ENCODE measurements at places on chromosomes 6 and 20.

- DNase-seq = no peak
These were observed 11.2 kb upstream of the TTK start for GRCh38 chr6:79993012-79993910.

DNA sequence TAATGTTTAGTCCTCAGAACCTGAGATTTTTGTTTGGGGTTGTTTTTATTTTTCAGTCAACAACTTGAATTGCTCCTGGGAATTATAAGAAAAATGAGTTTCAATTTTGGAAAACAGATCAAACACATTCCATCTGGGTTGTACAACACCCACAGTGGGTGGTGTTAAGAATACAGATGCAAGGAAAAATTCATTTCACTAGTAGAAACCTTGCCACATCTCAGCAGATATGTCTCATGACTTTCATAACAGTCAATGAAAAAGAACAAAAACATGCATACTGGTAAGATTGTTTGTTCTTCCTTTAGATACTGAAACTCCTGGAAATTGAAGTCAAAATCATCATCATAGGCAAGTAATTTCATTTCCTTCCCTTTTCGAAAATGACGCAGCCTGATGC lies 78.9 kb downstream of the MOXD1 start:
- no peak for DNase-seq

GRCh38 chr6:124590001-124590400 lies 372.2 kb upstream of the RNF217 start:
- no peak for DNase-seq

DNA sequence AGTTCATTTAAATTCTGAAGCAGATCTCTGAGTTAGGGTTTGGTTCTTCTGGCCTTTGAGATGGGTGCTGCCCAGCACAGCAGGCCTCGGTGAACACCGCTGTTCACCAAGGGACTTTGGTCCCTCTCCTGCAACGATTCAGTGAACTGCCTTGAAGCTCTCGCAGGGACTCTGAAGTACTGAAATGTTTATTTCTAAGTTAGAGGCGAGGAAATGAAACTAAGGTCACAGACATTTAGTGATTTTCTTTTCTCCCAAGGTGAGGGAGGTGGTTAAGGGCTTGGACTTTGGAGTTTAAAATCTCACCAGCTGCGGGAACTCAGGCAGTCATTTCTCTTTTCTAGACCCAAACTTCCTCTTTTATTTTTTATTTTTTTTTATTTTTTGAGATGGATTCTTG lies 26.2 kb downstream of the E2F3 start:
- no peak for DNase-seq

DNA sequence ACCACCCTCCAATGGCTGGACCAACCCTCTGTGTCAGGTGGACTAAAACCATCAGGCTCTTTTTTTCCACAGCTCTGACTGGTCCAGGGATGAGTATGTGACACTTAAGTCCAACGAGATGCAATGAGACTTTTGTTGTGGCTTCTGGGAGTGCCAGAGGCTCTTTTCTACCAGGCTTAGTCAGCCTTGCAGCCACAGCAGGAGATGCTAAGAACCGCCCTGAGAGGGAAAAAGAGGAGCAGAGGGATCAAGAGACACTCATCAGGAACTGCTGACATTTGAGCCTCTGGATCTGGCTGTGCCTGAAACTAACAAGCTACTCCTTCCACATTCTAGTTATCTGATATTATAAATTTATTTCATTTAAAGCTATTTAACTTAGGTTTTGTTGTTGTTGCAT lies 270.9 kb upstream of the SULF2 start:
- DNase-seq = no peak

GRCh38 chr6:135073217-135073616 lies 18.6 kb upstream of the HBS1L start:
- DNase-seq = no peak

- DNase-seq = no peak
These were observed 126.9 kb downstream of the MRPL14 start for GRCh38 chr6:44000164-44000842.

GRCh38 chr20:47991875-47992488 lies 206.7 kb upstream of the SULF2 start:
- peak; percentile 16 for DNase-seq

GRCh38 chr6:163354085-163354484 lies 60.4 kb upstream of the QKI start:
- no peak for DNase-seq

DNA sequence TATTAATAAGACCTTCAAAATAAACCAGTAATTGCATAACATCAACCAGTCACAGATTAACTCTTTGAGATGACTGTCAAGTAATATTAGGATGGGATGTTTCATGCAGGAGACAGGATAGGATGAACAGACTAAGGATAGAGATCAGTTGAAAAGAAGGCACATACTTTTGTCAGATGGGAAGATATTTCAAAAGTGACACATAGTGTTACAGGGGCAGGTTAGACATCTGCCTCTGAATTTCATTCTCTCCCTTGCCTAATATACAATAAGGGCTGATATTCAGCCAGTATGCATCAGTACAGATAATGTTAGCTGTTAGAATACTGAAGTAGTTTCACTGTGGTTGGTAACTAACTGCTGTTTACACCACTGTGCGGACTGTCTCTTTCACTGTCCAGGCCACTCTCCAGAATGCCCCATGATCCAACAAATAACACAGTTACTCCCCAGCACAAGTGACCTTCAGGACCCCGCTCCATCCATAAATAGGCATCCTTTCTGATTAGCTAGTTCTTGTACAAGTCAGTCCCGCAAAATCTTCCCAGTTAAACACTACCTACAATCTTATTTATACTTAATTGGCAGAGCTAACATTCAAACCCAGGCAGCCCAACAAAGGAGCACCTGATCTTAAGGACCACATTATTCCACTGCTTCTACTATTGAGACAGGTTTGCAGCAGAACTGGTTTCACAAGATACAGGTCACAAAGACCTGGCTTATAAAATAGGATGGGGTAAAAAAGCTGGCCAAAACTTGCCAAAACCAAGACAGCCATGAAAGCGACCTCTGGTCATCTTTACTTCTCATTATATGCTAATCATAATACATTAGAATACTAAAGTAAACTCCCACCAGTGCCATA lies 21.9 kb upstream of the PLN start:
- no peak for DNase-seq

- DNase-seq = no peak
These were observed 703.7 kb downstream of the MAFB start for GRCh38 chr20:39985271-39985827.

DNA sequence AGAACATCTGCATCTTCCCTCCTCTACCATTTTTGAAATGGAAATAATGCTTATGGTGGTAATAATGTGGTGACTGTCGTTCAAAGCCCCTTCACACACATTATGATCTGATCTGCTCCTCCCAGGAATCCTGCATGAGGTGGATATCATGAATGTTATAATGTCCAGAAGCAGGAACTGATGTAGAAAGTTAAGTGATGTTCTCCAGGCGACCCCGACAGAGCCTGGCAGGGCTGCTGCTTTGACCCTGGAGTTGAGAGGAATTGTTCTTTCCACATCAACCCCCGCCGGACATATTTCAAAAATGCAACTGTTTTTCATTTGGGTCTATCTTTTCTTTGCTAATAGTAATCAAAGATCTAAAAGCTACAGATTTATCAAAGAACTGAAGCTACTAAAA lies 131.6 kb downstream of the GMPR start:
- no peak for DNase-seq

DNA sequence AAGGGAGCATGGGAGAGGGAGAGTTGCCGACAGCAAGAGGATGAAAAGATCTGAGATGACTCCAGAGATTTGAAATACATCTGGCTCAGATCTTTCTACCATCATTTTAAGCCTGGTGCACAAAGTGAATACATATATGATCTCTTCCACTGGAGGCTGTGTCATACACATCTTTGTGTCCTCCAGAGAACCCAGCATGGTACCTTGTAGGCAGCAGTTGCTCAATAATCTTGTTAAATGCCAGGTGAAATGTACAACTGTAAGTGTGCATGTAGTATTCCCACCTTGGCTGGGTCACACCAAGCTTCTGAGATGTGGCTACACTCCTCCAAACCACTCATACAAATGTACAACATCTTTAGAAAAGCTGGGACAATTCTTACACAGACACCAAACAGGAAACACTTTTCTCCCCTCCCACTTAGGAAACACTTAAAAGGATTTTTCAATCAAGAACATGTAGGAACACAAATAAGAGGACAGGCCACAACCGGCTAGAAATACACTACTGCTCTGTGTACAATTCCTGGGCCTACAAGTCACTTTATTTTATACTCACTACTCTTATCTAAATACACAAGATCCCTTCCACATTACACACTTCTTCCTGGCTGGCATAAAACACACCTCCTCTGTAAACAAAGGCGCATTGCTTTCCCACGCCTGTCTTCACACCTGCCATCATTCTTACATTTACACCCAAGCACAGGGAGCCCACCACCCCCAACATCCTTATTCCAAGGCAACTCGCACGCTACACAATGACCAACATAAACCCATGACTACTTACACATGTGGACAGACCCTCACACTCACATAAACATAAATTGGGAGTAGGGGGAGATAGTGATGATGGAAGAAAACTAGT lies 3.8 kb upstream of the IER3 start:
- no peak for DNase-seq

- no peak for DNase-seq
These were observed 880 bp downstream of the ADNP start for GRCh38 chr20:50930139-50930975.

DNA sequence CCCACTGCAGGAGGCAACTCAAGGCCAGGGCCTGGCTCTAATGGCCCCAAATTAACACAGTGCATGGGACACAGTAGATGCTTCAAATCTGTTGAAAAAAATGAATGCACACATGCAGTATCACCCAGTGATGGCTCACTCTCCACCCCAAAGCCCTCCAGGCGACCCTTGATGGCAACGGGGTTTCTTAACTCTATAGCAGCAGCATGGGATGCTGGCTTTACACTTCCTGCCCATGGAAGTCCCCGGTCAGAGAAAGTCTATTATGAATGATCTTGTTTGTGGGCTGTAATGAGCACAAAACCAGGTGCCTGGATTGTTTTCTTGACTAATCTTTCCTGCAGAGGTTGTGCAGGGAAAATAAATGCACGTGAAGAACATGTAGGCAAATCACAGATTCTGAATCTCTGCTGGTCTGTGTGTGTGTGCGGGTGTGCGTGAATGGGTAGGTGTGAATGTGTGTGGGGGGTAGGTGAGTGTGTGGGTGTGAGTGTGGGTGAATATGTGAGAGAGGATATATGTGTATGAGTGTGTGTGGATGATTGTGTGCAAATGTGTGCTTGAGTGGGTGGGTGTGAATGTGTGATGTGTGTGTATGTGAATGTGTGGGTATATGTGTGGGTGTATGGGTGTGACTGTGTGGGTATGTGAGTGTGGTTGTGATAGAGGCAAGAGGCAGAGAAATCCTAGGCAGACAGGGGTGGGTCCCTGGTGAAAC lies 60.1 kb upstream of the MLN start:
- no peak for DNase-seq

- DNase-seq = peak; percentile 2
These were observed 22.9 kb downstream of the SAYSD1 start for GRCh38 chr6:39092124-39092523.

DNA sequence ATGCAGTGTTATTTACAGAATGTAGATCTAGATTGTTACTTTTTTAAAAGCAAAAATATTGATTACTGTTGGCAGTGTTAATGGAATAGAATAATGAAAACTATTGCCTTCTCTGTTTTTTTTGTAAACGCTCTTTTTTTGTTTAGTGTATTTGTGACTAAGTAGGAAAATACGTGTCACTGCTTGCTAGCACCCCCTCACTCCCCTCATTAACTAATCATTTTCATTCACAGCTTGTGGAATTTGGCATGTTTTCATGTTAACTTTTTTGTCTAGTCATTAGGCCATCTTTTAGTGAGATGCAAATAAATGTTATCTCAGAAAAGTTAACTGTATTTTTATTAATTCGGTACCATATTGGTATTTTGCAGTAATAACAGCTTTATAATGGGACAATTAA lies 29.8 kb downstream of the ADGRG6 start:
- no peak for DNase-seq

- no peak for DNase-seq
These were observed 98.2 kb upstream of the NAA20 start for GRCh38 chr20:19918965-19919329.

GRCh38 chr6:162074641-162075275 lies 652.8 kb downstream of the PRKN start:
- DNase-seq = no peak

GRCh38 chr6:148037496-148037895 lies 305.1 kb upstream of the SASH1 start:
- DNase-seq = no peak

- DNase-seq = no peak
These were observed 58.6 kb downstream of the EFCAB8 start for GRCh38 chr20:32917191-32917950.

DNA sequence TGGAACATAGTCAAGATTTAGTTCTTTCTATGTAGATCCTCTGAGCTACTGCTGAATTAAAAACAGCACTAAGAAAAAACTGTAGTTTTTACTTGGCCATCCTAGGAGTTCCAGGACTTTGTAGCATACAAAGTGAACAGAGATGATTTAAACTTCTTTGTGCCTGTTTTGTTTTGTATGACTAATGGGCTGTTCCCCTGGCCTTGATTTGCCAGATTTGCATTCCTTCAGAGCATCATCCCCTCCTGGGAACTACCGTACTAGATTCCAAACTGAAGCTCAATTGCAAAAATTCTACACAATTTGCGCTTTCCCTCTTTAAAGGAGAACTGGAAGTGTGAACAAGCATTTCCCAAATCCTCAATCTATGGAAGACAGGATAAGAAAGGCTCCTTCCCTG lies 23.1 kb downstream of the ACOT13 start:
- no peak for DNase-seq

GRCh38 chr20:50379049-50379990 lies 130.9 kb upstream of the PTPN1 start:
- DNase-seq = no peak

DNA sequence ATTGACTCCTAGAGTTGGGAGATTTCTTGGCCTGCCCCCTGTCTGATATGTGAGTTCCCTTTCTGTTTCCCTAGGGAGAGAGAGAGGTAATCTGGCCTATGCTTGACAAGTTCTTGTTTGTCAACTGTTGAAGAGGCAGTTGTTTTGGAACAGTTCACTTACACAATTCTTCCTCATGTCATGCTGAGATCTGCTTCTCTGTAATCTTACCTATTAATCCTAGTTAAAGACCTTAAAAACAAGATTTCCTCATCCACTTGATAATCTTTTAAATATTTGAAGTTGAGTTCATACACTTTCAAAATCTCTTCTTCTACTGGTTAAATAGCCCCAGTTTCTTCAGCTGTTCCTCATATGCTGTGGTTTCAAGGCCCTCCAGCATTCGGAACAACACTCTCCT lies 89.9 kb downstream of the FIG4 start:
- DNase-seq = no peak

GRCh38 chr6:21899708-21900107 lies 306.2 kb downstream of the SOX4 start:
- no peak for DNase-seq

Measured in NCI-H2081 (cell line).